CD8-positive, alpha-beta memory T cell (primary cell): ENCODE measurements at places on chromosomes 11 and 22. TPM values are rescaled to one million over a fixed set of nuclear protein-coding genes. Genes with fewer than 3 reads are reported as not detected.

GRCh38 chr11:26801601-26802000 is 79.7 kb upstream of the SLC5A12 start:
- H3K4me3 ChIP-seq, result no peak overlapping the region
- no peak for DNase-seq
- H3K27ac ChIP-seq, result no peak overlapping the region
- no peaks in the 10 kb centered on the region for H3K4me1 ChIP-seq
- H3K27me3 ChIP-seq, result no peaks in the 10 kb centered on the region

DNA sequence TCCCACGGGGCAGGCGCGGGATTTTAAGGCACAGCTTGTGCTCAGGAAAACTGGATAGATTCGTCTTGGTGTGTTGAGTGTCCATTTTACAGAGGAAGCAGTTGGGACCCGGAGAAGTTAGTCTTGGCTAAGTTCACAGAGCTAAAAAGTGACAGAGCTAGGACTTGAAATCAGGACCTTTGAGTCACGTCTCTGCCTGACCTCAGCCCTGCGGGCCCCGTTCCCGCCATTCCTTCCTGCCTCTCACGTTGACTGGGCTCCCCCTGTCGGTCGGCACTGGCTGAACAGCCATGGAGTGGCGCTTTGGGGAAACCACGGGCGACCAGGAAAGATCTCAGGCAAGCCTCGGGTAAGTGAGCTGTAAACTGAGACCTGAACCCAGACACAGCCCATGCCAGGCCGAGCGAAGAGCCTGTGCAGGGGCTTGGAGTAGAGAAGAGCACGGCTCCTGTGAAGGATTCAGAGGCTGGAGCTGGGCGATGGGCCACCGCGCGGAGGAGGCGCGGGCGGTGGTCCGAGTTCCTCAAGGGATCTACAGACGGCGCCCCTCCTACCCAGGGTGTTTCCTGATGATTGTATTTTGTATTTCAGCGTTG is 54.1 kb downstream of the WNT11 start:
- no peaks in the 10 kb centered on the region for H3K36me3 ChIP-seq
- no peaks in the 10 kb centered on the region for H3K27me3 ChIP-seq
- H3K4me1 ChIP-seq, result peaks cover 26% of the 10 kb centered on the region
- H3K4me3 ChIP-seq, result peak overlapping the region; percentile 31
- peak; percentile 63 for DNase-seq

GRCh38 chr22:37911697-37912096 is 5.6 kb downstream of the MICALL1 start:
- no peak overlapping the region for H3K27ac ChIP-seq
- DNase-seq, result no peak
- H3K4me1 ChIP-seq, result peaks cover 19% of the 10 kb centered on the region
- no peaks in the 10 kb centered on the region for H3K27me3 ChIP-seq
- H3K4me3 ChIP-seq, result no peak overlapping the region
- no peaks in the 10 kb centered on the region for H3K36me3 ChIP-seq

DNA sequence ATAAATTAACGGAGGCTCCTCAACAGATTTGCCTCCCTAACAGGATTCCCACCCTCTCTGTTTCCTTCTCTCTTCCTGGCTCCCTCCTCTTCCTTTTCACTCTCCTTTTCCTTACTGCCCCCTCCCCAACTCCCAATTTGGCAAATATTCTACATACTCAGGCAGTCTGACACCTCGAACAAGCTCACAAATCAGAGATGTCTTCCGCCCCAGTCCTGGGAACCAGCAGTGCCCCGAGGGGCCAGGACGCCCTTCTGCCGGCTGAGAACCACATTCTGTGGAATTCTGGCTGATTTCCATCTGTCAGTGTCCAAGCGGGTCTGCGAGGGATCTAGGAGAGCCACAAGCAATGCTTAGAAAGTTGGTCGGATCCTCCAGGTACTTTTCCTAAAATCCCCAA is 94.0 kb downstream of the NTM start:
- DNase-seq, result no peak
- no peak overlapping the region for H3K4me3 ChIP-seq
- no peaks in the 10 kb centered on the region for H3K27me3 ChIP-seq
- no peaks in the 10 kb centered on the region for H3K36me3 ChIP-seq

DNA sequence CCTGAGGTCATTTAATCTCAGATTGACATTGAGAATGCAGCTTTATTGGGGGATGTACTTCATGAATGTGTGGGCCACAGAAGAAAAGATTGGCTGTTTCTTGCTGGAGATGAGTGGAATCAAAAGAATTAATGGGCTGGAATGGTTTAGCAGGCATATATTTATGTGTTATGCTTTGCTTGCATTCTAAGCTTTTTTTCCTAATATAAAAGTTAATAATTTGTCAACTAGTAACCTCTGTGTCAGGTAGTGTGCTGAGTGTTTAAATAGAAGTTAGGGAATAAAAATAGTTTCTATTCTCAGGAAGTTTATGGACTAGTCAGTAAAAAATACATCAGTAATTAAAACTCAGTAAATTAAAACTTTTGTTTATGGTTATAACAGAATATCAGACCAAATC is 67.4 kb upstream of the PRODH start:
- no peaks in the 10 kb centered on the region for H3K36me3 ChIP-seq
- H3K4me1 ChIP-seq, result no peaks in the 10 kb centered on the region
- H3K27ac ChIP-seq, result no peak overlapping the region
- H3K4me3 ChIP-seq, result no peak overlapping the region
- peaks cover 16% of the 10 kb centered on the region for H3K27me3 ChIP-seq
- no peak for DNase-seq

DNA sequence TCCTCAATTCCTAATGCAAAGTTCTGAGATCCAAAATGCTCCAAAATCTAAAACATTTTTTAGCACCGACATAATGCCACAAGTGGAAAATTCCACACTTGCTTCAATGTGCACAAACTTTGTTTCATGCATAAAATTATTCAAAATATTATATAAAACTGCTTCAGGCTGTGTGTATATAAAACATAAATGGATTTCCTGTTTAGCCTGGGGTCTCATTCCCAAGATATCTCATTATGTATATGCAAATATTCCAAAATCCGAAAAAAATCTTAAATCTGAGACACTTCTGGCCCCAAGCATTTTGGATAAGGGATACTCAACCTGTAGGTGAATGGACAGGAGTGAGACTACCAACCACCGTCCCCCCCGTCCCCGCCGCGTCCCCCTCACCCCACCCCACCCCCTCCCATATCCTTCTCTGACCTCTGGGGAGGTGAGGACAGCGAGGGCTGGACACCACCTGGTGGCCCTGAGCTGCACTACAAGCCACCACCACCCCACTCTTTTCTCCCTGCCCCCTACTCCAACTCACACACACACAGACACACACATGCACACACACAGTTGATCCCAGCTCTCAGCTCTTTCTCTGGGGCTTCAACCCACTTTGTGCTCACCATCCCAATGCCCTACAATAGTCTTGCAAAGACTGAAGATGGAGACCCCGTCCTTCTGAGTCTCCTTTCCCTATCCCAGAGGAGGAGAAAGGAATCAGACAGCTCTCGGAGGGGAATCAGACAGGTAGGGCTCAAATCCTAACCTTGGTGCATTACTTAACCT is 101.0 kb downstream of the PDE2A start:
- H3K4me3 ChIP-seq, result no peak overlapping the region
- no peaks in the 10 kb centered on the region for H3K4me1 ChIP-seq
- no peaks in the 10 kb centered on the region for H3K36me3 ChIP-seq
- DNase-seq, result no peak
- H3K27ac ChIP-seq, result no peak overlapping the region

DNA sequence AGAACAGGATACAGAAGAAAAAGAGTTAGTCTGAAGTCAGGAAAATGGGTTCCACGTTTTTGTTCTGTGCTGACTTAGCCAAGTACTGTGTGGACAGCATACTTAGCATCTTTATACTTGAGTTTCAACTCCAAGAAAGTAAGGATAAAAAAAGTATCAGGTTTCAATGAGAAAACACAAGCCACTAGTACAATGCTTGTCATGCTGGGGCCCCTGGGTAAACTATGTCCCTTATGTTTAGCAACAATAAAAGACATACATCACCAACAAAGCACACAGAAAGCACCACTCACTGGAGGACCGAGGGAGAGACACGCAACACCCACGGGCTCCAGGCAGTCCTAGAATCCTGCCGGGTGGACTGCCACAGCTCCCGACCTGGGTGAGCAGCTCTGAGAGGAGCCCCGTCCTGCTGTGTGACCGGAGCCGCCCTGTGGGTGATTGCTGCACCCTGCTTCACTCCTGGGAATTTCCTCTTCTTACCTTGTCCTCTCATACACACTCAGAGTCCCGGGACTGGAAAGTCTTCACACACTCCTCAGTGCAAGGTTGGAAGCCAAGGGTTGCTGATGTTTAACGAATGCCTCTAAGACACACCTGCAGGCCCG is 890.5 kb downstream of the BRD1 start:
- no peaks in the 10 kb centered on the region for H3K36me3 ChIP-seq
- H3K4me1 ChIP-seq, result no peaks in the 10 kb centered on the region
- no peak overlapping the region for H3K27ac ChIP-seq

GRCh38 chr11:118929501-118930093 is 3.9 kb upstream of the BCL9L start:
- DNase-seq, result peak; percentile 86
- peak overlapping the region; percentile 70 for H3K4me3 ChIP-seq
- H3K27ac ChIP-seq, result peak overlapping the region; percentile 96
- no peaks in the 10 kb centered on the region for H3K27me3 ChIP-seq
- no peaks in the 10 kb centered on the region for H3K36me3 ChIP-seq

The MS4A4E gene
- not detected for total RNA-seq

The RRAS2 gene
- 70.1 TPM for total RNA-seq

The MIOX gene
- 0.31 TPM for total RNA-seq

The MUC15 gene
- total RNA-seq, result not detected

The PHLDB1 gene
- 2.4 TPM for total RNA-seq
